HCT116 (cell line): ENCODE measurements at places on chromosomes 13 and 19. TPM values are rescaled to one million over a fixed set of nuclear protein-coding genes. Genes with fewer than 3 reads are reported as not detected.

DNA sequence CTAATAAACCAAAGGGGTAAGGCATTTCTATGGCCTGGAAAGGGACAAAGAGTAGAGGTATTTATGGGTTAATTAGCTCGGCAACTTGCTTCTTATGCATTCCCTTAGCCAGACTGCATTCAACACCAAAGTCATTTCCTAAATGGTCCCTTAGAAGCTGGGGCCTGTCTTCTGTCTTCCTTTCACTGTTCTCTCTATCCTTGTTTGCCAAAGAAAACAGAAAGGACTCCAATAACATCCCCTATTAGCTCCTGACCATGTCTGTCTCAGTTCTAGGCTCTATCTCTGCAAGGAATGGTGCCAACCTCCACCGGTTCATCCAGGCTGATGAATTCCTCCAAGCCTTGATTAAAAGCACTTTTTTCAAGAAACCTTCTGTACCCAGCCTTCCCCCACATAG lies 123.5 kb downstream of the KCTD12 start:
- no peaks in the 10 kb centered on the region for H3K4me1 ChIP-seq
- H3K27ac ChIP-seq = no peak overlapping the region
- no peak overlapping the region for H3K4me3 ChIP-seq
- DNase-seq = no peak

DNA sequence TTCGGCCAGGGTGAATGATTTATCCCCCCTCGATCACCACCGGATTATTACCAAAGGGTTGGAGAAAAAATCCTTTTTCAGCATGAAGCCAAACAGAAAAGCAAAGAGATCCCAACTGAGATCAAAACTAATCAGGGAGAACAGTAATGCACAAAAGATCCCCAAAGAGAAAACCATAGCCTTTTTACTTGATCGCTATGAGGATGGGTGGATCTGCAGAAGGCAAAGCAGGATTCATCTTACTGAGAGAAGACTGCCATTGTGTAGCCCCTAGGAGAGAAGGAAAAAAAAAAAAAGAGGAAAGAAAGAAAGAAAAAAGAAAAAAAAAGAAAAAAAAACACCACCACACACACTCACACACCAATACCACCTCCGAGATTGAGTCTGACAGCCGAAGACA lies at the start of gene FGF14:
FGF14 (minus strand) TSS at position 283 of the 400 bp plus-strand sequence.
- H3K4me3 ChIP-seq = no peak within 1 kb of the TSS
- H3K4me1 ChIP-seq = no peaks in the 10 kb centered on the region
- DNase-seq = no peak
- H3K27me3 ChIP-seq = no peaks in the 10 kb centered on the region; the same call in 1 of the 2 replicates

GRCh38 chr13:108346376-108346775 lies 76.9 kb downstream of the TNFSF13B start:
- H3K27me3 ChIP-seq = peaks cover 37% of the 10 kb centered on the region
- no peak for DNase-seq
- no peak overlapping the region for H3K27ac ChIP-seq
- H3K4me3 ChIP-seq = no peak overlapping the region
- no peaks in the 10 kb centered on the region for H3K36me3 ChIP-seq
- no peaks in the 10 kb centered on the region for H3K4me1 ChIP-seq

GRCh38 chr19:51789061-51789795 lies 5.7 kb upstream of the FPR3 start:
- no peaks in the 10 kb centered on the region for H3K4me1 ChIP-seq
- no peak overlapping the region for H3K27ac ChIP-seq
- no peak for DNase-seq
- H3K4me3 ChIP-seq = no peak overlapping the region
- H3K27me3 ChIP-seq = no peaks in the 10 kb centered on the region
- no peaks in the 10 kb centered on the region for H3K36me3 ChIP-seq

- H3K27ac ChIP-seq = no peak overlapping the region
- H3K36me3 ChIP-seq = no peaks in the 10 kb centered on the region
- H3K27me3 ChIP-seq = no peaks in the 10 kb centered on the region
Measured at GRCh38 chr13:49063497-49063896, 87.8 kb downstream of the FNDC3A start.

GRCh38 chr19:13138916-13139198 lies 11.3 kb downstream of the STX10 start:
- no peak overlapping the region for H3K27ac ChIP-seq
- no peak overlapping the region for H3K4me3 ChIP-seq
- peaks cover 32% of the 10 kb centered on the region; the same call in 1 of the 2 replicates for H3K36me3 ChIP-seq
- DNase-seq = no peak
- no peaks in the 10 kb centered on the region for H3K27me3 ChIP-seq
- H3K4me1 ChIP-seq = peaks cover 25% of the 10 kb centered on the region

DNA sequence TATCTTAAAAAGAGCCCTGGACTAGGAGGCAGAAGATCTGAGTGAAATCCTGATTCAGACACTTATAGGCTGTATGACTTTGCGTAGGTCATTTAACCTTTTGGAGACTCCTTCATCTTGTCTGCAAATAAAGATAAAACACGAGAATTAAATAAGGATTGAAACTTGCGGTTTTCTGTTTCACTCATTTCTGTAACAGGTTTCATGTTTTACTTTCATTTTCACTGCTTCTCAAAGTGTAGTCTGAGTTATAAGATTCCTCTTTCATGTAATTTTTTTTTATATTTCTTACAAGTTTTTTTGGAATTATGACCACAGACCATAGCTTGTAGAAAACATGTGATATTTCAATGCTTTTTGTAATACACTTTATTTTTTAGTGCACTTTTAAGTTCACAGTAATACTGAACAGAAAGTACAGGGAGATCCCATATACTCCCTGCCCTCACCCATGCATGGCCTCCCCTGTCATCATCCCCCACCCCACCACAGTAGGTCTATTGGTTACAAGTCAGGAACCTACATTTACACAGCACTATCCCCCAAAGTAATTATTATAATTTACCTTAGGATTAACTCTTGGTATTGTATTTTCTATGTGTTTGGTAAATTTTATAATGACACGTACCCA lies 174.6 kb downstream of the ITGBL1 start:
- no peak overlapping the region for H3K27ac ChIP-seq
- no peaks in the 10 kb centered on the region for H3K36me3 ChIP-seq
- DNase-seq = no peak
- H3K27me3 ChIP-seq = no peaks in the 10 kb centered on the region
- H3K4me1 ChIP-seq = no peaks in the 10 kb centered on the region
- no peak overlapping the region for H3K4me3 ChIP-seq

DNA sequence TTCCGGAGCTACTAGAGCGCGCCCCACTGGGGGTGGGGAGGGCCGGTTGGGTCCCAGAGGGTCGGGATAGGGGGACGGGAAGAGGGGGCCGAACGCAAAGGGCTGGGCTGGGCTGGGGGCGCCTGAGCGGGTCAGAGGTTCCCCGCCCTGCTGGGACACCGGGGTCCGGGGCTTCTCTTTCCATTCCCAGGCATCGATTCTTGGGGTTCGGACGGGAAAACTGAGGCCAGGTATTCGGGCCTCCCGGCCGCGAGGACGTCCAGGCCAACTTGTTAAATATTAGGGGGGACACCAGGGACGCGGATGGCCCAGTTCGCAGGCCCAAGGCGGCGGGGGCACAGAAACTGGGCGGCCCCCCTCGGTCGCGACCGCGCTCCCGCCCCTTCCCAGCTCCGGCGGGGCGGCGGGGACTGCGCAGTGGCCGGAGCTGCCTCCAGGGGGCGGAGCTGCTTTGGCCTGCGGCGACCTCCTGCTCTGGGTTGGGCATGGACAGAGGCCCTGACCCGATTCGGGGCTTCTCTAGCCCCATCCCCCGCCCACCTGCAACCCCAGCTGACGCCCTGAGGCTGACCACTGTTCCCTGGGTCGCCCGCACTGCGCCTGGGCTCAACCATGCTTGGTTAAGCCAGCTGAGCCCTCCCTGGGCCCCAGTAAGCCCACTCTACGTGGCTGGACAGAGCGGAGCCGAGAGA lies 1.2 kb upstream of the KLF16 start:
- no peaks in the 10 kb centered on the region for H3K36me3 ChIP-seq
- DNase-seq = no peak
- peaks cover 29% of the 10 kb centered on the region for H3K4me1 ChIP-seq
- no peaks in the 10 kb centered on the region for H3K27me3 ChIP-seq
- peak overlapping the region; percentile 99 for H3K27ac ChIP-seq

DNA sequence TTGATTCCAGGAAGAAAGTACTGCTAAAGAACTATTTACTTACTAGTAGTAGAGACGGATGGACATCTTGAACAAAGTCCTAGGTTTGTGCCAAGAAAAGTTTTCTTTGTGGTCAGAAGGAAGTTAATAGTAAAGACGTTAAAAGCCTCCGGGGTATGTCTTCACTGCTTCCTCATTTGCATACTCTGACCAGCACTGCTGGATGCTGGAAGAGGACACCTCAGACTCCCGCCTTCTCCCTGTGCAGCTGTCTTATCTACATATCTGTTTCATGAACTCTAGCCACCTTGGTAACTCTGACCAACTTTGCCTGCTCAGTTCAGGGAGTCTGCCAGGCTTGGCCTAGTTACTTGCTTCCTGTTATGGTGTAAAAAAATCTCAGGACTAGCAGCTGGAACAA lies 1109.1 kb upstream of the MIR17HG start:
- H3K27me3 ChIP-seq = no peaks in the 10 kb centered on the region
- no peaks in the 10 kb centered on the region for H3K4me1 ChIP-seq

DNA sequence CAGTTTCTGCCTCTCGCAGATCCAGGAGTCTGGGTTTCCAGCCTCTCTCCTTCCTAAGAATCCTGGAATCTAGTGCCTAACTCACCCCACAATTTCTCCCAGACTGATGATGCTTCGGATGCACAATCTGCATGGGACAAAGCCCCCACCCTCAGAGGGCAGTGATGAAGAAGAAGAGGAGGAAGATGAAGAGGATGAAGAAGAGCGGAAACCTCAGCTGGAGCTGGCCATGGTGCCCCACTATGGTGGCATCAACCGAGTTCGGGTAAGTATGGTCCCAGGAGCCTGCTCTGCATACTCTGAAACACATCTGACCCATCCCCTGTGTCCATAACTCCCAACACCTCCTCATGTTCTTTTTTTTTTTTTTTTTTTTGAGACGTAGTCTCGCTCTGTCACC lies 796 bp downstream of the GRWD1 start:
- no peak for DNase-seq
- peak overlapping the region; percentile 73 for H3K4me3 ChIP-seq
- H3K4me1 ChIP-seq = peaks cover 8% of the 10 kb centered on the region

- H3K4me3 ChIP-seq = peak overlapping the region; percentile 91
- no peaks in the 10 kb centered on the region for H3K27me3 ChIP-seq
- peaks cover 87% of the 10 kb centered on the region for H3K4me1 ChIP-seq
Measured at GRCh38 chr19:13842291-13843103, 34.4 kb upstream of the NANOS3 start.

DNA sequence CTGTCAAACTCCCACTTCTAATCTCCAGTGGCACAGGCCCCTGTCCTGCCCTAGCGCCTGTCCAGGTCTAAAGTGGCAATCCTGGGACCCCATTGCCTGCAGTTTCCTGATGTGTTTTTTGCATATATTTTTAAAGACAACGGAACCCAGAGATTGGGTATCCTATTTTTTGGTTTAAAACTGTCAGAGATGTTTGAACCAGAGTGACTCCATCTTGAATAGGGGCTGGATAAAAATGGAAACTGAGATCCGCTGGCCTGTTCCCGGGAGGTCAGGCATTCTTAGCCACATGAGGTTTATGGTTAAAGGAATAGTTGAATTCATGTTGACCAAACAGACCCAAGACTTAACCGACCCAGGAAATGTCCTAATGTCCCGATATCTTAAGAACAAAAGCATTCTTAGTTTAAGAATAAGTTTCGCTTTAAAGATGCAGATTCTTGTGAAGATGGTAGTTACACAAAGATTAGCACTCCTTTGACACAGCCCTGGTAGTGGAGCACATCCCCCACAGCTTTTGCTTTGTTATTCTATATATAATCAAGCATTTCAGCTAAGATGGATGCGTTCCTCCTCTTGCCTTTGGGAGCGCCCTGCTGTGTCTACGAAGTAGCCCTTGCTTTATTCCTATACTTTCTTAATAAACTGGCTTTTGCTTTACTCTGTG lies 332.1 kb downstream of the UQCRFS1 start:
- H3K36me3 ChIP-seq = no peaks in the 10 kb centered on the region
- no peaks in the 10 kb centered on the region for H3K27me3 ChIP-seq
- H3K27ac ChIP-seq = no peak overlapping the region
- no peak for DNase-seq
- H3K4me1 ChIP-seq = no peaks in the 10 kb centered on the region
- H3K4me3 ChIP-seq = no peak overlapping the region

DNA sequence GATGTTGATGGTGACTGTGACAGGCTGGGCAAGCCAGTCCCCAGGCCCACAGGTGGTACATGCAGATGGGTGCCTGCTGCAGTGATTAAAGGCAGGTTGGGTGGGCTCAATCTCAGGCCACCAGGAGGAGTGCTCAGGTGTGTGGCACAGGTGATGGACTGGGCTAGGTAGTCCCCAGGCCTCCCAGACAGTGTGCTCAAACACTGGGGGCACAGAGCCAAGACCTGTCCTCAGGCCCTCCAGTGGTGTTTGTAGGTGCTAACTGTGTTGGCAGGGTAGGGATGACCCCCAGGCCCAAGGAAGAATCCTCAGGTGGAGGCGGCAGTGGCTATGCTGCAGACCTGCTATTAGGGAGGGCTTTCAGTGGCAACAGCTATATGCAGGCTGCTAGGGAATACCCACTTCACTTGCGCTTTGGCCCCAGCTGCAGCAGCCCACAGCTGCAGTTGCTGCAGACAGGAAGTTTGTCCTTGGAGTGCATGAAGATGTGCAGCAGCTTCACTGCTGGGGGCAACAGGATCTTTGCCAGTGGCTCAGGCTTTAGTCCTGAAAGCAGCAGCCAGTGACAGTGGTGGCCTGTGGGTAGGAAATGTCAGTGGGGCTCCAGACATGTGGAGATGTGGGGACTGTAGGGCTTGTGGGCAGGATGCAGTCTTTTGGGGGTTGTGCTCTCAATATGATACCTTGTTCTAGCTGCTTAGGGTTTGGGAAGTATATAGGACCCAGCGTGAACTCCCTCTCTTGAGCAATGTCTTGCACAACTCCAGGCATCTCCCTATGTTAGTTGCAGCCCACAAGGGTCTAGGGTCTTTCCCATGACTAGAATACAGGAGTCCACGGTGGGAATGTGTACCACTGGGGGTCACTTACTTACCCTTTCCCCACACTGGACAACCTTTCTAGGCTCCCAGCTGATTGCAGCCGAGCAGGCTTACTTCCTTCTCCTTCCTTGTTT lies 54.1 kb upstream of the MLNR start:
- H3K4me1 ChIP-seq = no peaks in the 10 kb centered on the region
- H3K36me3 ChIP-seq = no peaks in the 10 kb centered on the region
- no peak for DNase-seq

GRCh38 chr19:39223703-39224279 lies 19.7 kb upstream of the SYCN start:
- H3K4me1 ChIP-seq = no peaks in the 10 kb centered on the region
- peaks cover 7% of the 10 kb centered on the region; the same call in 1 of the 2 replicates for H3K27me3 ChIP-seq
- no peak for DNase-seq
- H3K27ac ChIP-seq = no peak overlapping the region

GRCh38 chr19:51461723-51462161 lies 3.5 kb upstream of the SIGLEC8 start:
- no peaks in the 10 kb centered on the region for H3K4me1 ChIP-seq
- no peak for DNase-seq
- peaks cover 12% of the 10 kb centered on the region; the same call in 1 of the 2 replicates for H3K27me3 ChIP-seq

- no peaks in the 10 kb centered on the region for H3K36me3 ChIP-seq
- H3K4me3 ChIP-seq = peak overlapping the region; percentile 69
- H3K27ac ChIP-seq = peak overlapping the region; percentile 94
- peaks cover 36% of the 10 kb centered on the region for H3K4me1 ChIP-seq
- DNase-seq = no peak
- H3K27me3 ChIP-seq = no peaks in the 10 kb centered on the region
Measured at GRCh38 chr13:41059456-41060081, 1.7 kb upstream of the WBP4 start.

The HSPB6 gene
- total RNA-seq = 0.93 TPM

The FARP1 gene
- total RNA-seq = 30.5 TPM

The SIGLECL1 gene
- total RNA-seq = not detected

The RUBCNL gene
- total RNA-seq = 0.42 TPM

The F2RL3 gene
- total RNA-seq = 0.10 TPM

The CFAP97D2 gene
- not detected for total RNA-seq

The MEIS3 gene
- total RNA-seq = 35.8 TPM

The CACNG6 gene
- 0.15 TPM for total RNA-seq

The PLIN5 gene
- total RNA-seq = 8.1 TPM
